Chondrocyte (in vitro differentiated cells): ENCODE measurements at places on chromosomes 7 and 10. TPM values are rescaled to one million over a fixed set of nuclear protein-coding genes. Genes with fewer than 3 reads are reported as not detected.
A peak's percentile ranks its signal among the peaks of the same experiment; 100 is the strongest.

GRCh38 chr10:47264797-47265281 lies 35.2 kb upstream of the GDF10 start:
- H3K4me1 ChIP-seq = peaks cover 28% of the 10 kb centered on the region
- H3K4me3 ChIP-seq = no peak overlapping the region
- peak; percentile 38 for DNase-seq

GRCh38 chr10:114498413-114499111 lies 94.3 kb upstream of the AFAP1L2 start:
- peaks cover 4% of the 10 kb centered on the region for H3K36me3 ChIP-seq
- H3K27me3 ChIP-seq = no peaks in the 10 kb centered on the region
- peaks cover 12% of the 10 kb centered on the region for H3K4me1 ChIP-seq
- no peak overlapping the region for H3K27ac ChIP-seq
- H3K4me3 ChIP-seq = no peak overlapping the region

DNA sequence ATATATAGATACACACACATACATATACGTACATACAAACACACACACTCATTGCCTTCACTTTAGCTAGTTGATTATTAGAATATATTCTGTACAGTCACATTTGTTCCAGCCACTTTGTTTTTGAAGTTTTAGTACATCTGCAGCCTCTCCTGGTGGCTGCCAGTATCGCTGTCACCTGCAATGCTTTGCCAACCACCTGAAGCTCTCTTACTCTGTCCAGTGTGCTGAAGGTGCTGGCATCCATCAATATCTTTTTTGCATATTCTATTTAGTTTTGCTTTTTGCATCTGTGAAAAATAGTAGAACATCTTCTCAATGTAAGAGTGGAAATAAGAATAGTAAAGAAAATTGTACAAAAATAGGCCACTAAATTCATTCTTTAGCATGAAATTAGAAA lies 388.6 kb downstream of the EXOC4 start:
- peaks cover 2% of the 10 kb centered on the region for H3K36me3 ChIP-seq
- no peak overlapping the region for H3K27ac ChIP-seq
- H3K4me1 ChIP-seq = peaks cover 10% of the 10 kb centered on the region

DNA sequence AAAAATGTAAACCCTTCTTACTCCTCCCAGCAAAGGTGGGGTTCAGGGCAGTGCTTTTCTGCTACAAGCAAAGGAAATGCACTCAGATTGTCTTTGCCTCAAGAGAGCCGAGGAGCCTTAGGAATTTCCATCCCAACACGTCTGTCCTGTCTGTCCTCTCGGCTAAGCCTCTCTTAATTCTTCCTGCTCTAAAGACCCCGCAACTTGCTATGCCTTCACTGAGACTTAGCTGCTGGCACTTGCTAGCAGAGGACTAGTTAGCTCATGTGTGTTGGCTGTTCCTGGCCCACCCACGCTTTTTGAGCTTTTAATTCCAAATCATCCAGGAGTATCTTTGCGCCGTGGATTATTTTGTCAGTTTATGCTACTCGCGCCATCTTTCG lies 481 bp upstream of the NPM3 start:
- peaks cover 47% of the 10 kb centered on the region for H3K4me1 ChIP-seq
- peaks cover 14% of the 10 kb centered on the region for H3K36me3 ChIP-seq
- peak overlapping the region; percentile 98 for H3K4me3 ChIP-seq
- DNase-seq = no peak

GRCh38 chr10:71299071-71299785 lies 19.8 kb upstream of the SLC29A3 start:
- peaks cover 34% of the 10 kb centered on the region for H3K36me3 ChIP-seq
- H3K27ac ChIP-seq = no peak overlapping the region
- no peak for DNase-seq
- H3K4me3 ChIP-seq = no peak overlapping the region
- no peaks in the 10 kb centered on the region for H3K27me3 ChIP-seq
- no peaks in the 10 kb centered on the region for H3K4me1 ChIP-seq

DNA sequence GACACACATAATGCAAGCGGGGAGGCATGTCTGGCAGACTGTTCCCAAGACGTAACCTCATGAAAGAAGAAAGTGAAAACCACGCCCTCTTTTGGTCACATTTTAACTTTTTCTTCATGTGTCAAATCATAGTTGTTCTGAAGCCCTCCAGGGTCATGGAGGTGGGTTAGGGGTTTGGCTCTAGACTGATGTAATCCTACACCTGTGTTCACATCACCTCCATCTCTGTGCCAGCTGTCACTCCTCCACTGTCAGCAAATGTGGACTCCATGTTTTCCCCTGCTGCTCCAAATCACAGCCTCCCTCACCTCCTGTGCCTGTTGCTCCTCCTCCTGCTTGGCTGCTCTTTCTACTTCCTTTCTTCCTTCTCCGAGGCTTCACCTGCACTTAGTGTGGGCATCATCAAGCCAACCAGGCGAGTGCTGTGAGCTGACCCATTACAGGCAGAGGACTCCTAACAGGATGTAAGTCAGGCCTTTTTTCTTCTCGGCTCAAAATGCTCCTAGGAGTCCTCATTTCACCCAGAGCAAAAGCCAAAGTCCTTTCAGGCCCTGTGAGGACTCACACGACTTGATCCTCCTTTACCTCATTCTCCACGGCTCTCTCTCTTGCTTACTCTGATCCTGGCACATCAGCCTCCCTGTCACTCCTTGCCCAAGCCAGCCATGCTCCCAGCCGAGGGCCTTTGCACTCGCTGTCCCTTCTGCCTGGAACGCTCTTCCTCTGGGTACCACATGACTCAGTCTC lies 66.4 kb upstream of the IFRD1 start:
- no peaks in the 10 kb centered on the region for H3K36me3 ChIP-seq
- no peaks in the 10 kb centered on the region for H3K27me3 ChIP-seq
- H3K4me3 ChIP-seq = no peak overlapping the region
- no peak for DNase-seq
- no peak overlapping the region for H3K27ac ChIP-seq
- peaks cover 3% of the 10 kb centered on the region for H3K4me1 ChIP-seq

GRCh38 chr10:64209561-64209960 lies 688.4 kb downstream of the REEP3 start:
- H3K36me3 ChIP-seq = peaks cover 2% of the 10 kb centered on the region
- H3K4me1 ChIP-seq = peaks cover 25% of the 10 kb centered on the region
- DNase-seq = no peak
- no peak overlapping the region for H3K27ac ChIP-seq
- H3K27me3 ChIP-seq = no peaks in the 10 kb centered on the region

- H3K36me3 ChIP-seq = no peaks in the 10 kb centered on the region
- peaks cover 36% of the 10 kb centered on the region for H3K4me1 ChIP-seq
- H3K27me3 ChIP-seq = no peaks in the 10 kb centered on the region
- H3K4me3 ChIP-seq = no peak overlapping the region
- H3K27ac ChIP-seq = peak overlapping the region; percentile 91
These were observed 20.5 kb downstream of the CCSER2 start for GRCh38 chr10:84348860-84349259.

The PCLO gene
- total RNA-seq = 1.3 to 2.2 TPM (median 1.5 TPM) in 3 replicates

The BTBD16 gene
- total RNA-seq = 0.10 to 0.29 TPM in 2 of 3 replicates, not detected in the other

The LMOD2 gene
- not detected in 3 replicates for total RNA-seq

The ZKSCAN1 gene
- total RNA-seq = 61.5 to 72.1 TPM (median 62.3 TPM) in 3 replicates
